CD4-positive, alpha-beta T cell treated with Interleukin-4 for 1 hour (primary cell): ENCODE measurements at places on chromosomes 12 and 14.

- peak; percentile 91 for DNase-seq
Observed at GRCh38 chr12:53380104-53380793, at the start of gene SP1. SP1 (plus strand) TSS chr12:53380176; CDS start chr12:53380292, 116 bp downstream.

GRCh38 chr12:15839682-15840081 is 42.5 kb upstream of the STRAP start:
- DNase-seq, result no peak

DNA sequence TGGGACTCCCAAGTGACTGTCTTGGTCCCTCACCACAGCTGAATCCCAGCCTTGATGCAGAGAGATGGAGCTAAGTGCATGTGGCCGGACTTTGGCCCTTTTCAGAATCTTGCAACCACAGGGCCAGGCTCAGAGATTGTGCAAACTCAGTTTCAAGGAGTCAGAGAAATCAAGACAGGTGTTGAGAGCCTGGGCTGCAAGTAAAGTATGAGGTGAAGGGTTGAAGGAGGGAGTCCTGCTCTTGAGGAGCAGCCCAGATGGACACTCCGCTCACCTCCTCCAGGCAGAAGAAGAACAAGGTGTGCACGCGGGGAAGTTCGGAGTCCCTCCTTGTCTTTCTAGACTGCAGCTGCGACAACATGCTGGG is 6.3 kb upstream of the BMP4 start:
- no peak for DNase-seq

GRCh38 chr12:61991661-61992060 is 268.5 kb upstream of the USP15 start:
- DNase-seq, result no peak

- no peak for DNase-seq
Observed at GRCh38 chr14:44165286-44165685, 341.8 kb downstream of the FSCB start.
